HS-5 (cell line): ENCODE measurements at places on chromosomes 3 and 15.

DNA sequence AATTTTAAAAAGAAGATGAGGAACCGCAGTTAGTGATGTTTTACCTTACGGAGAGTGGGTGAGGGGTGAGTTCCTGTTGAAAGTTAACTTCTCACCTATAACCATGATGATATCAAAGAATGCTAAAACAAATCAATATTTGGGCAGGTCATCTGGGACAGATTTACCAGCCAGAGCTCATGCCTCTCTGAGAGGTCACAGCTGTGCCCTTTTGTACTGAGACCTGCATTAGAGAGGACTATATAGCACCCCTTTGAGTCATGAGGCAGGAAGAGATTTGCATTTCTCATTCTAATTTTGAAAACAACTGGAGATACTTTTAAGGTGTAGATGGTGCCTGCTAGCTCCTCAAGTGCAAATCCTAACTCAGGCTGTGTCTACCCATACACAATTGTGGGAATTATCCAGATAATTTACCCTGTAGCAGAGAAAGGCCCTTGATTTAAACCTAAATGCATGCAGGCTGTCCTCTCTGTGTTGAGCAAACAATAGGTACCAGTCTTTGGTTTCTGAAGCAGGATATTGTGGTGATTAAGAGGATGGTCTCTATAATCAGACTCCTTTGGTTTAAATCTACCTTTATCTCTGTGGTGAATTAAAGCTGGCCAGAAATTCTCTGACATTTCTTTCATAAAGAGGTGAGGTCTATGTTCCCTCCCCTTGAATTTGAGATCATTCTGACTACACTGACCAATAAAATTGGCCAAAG lies 5.8 kb upstream of the TM4SF4 start:
- no peak for DNase-seq

DNA sequence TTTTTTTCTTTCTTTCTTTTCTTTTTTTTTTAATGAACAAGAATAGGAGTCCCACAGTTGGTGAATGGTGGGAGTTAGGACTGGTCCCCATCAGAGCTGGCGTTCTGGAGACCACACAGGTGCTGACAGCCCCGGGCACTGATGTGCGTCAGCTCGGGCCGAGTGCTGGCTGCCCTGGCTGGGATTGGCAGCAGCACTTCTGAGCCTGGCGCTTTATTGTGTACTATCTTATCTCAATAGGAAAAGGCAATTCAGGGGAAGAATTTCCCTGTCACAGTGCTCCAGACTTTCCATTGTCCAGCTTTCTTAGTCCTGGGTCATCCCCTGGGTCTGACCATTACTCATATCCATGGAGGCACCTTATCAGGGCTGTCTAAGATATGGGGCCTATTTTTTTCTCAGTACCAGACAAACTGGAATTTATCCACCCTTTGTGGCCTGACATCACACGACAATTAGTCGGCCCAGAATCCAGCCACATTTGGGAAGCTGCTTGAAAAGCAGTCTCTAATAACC lies 54.1 kb downstream of the TMEM44 start:
- DNase-seq = no peak

DNA sequence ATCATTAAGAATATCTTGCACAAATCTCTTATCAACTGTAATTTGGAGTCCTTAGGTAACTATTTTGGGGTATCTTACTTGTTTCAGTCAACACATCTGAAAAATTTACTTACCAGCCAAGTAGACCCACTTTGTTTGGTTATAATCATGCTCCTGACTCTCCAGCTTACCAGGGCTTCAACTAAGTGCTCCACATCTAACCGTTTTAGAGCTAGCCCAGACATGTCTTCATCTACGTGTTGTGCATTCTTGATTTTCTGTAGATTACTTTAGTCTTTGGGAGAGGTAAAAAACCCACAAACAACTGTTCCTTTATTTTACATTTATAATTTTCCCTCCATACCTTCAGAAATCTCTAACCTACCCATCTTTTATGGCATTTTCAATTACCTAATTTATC lies 17.2 kb downstream of the EAF2 start:
- DNase-seq = no peak

GRCh38 chr3:149630806-149631205 lies 27.0 kb downstream of the WWTR1 start:
- no peak for DNase-seq

- DNase-seq = no peak
These were observed 20.4 kb downstream of the TMEM43 start for GRCh38 chr3:14145236-14145635.

- DNase-seq = no peak
These were observed 147.7 kb upstream of the BHLHE40 start for GRCh38 chr3:4831580-4831950.

DNA sequence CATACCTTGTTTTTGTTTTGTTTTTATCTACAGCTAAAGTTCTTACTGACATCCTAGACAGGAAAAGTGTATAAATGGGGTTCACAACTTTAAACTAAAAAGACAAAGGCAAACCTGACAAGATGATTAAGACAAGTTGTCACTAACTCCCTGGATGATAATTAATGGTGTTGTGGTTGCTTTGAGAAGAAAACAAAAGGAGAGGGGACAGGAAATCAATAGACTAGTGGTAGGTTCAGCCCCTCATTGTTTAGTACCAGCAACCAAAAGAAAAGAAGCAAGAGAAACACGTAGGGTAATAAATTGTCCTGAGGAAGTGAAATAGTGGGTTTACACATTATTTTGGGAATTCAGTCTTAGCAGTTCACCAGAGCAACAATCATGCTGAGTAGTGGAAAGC lies 78.8 kb downstream of the BFSP2 start:
- no peak for DNase-seq

GRCh38 chr3:170947018-170947769 lies 38.8 kb upstream of the EIF5A2 start:
- DNase-seq = no peak

- DNase-seq = no peak
These were observed 338.8 kb upstream of the DNAJC19 start for GRCh38 chr3:181328346-181328745.

GRCh38 chr3:127967316-127967715 lies 52.3 kb downstream of the KBTBD12 start:
- DNase-seq = no peak

DNA sequence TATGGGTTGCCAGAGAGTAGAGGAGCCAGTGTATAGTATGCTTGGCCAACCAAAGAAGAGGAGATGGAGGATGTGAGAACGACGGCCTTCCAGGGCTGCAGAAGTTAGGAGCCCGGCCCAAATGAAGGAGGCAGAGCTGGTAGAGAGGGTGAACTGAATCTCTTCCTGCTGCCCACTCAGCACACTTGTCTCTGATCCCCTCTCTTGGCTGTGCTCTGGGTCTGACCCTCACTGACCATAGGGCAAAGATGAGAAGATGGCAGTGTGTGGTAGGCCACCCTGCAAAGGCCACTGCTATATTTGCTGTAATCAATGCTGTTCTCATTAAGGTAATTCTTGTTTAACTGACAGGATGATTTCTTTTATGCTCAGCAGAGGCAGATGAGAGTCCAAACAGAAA lies 256.0 kb downstream of the OCA2 start:
- no peak for DNase-seq
